ENCODE measurements at places on chromosomes 5 and 9. TPM values are rescaled to one million over a fixed set of nuclear protein-coding genes. Genes with fewer than 3 reads are reported as not detected.
A peak's percentile ranks its signal among the peaks of the same experiment; 100 is the strongest.

GRCh38 chr5:108386345-108387061, 4.6 kb upstream of the FBXL17 start:
- no peak for DNase-seq
- no peak overlapping the region for H3K27ac ChIP-seq
- H3K27me3 ChIP-seq: no peaks in the 10 kb centered on the region
- peaks cover 9% of the 10 kb centered on the region for H3K4me1 ChIP-seq

GRCh38 chr9:112535811-112536210, 49.2 kb downstream of the KIAA1958 start:
- no peak for DNase-seq
- no peaks in the 10 kb centered on the region for H3K4me1 ChIP-seq
- no peaks in the 10 kb centered on the region for H3K36me3 ChIP-seq
- H3K27ac ChIP-seq: no peak overlapping the region
- H3K27me3 ChIP-seq: no peaks in the 10 kb centered on the region

- no peaks in the 10 kb centered on the region for H3K4me1 ChIP-seq
- no peak for DNase-seq
- no peaks in the 10 kb centered on the region for H3K27me3 ChIP-seq
- no peak overlapping the region for H3K4me3 ChIP-seq
- no peak overlapping the region for H3K27ac ChIP-seq
Observed at GRCh38 chr9:37617832-37618231, 25.4 kb upstream of the TOMM5 start.

DNA sequence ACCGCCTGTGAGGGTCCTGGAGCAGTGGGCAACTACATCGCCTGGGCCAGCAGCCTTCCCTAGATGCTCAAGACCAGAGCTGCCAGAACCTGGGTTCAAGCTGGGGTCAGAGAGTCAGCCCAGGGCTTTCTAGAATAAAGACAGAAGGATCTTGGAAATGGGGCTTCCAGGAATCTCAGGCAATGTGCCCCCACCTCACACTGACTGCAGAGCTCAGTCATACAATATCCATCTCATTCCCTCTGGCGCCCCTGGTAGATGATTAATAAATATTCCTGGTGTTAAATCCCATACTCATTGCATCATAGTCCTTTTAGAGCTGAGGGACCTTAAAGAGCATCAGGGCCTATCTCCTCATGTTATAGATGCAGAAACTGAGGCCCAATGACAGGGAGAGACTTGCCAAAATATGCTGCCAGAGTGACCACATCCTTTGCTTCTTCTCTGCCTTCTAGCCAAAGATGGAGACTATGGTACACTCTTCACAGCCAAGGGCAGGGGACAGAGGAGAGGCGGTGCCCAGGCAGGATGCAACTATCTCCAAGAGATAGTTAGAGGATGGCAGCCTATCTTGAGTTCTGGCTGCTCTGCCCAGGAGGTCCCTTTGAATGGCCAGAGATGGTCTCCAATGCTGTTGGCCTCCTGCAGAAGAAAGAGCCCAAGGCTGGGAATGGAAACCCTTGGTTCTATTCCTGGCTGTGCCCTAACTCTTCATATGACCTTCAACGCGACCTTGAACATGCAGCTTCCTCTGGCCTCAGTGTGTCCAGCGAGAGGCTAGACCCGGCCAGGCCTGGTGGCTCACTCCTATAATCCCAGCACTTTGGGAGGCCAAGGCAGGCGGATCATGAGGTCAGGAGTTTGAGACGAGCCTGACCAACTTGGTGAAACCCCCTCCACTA, 36.2 kb upstream of the IL17B start:
- DNase-seq: no peak
- no peak overlapping the region for H3K4me3 ChIP-seq
- no peaks in the 10 kb centered on the region for H3K4me1 ChIP-seq
- H3K27ac ChIP-seq: no peak overlapping the region
- H3K36me3 ChIP-seq: no peaks in the 10 kb centered on the region

ACOT12 gene
- polyA plus RNA-seq: not detected

DNA sequence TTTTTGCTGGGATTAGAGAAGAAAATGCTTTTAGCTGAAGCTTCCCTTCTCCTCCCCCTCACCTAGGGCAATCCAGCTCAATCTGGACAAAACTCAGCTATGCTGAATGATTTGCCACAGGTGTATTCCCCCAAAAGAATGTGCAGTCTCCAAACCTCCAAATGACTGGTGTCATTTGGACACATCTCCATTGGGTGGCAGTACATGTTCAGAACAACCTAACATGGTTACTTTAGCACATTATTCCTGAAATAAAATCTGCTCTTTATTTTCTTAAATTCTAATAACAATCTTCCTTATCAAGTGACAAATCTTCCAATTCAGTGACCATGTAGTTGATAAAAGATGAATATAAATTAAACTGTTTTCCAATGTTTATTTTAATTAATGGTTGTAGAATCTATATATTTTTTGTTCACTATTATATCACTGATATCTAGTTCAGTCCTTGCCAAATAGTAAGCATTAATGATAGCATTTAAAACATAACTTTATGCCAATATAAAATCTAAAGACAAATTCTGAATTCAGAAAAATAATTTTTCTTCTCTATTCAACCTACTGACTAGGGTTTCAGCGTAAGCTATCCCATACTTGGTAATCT, 61.3 kb upstream of the MOCS2 start:
- no peak for DNase-seq
- H3K27me3 ChIP-seq: no peaks in the 10 kb centered on the region
- peaks cover 21% of the 10 kb centered on the region for H3K4me1 ChIP-seq
- peak overlapping the region; percentile 11 for H3K27ac ChIP-seq

GRCh38 chr5:133878236-133878555, 90.2 kb downstream of the C5orf15 start:
- H3K27ac ChIP-seq: no peak overlapping the region
- peaks cover 6% of the 10 kb centered on the region for H3K27me3 ChIP-seq
- H3K4me1 ChIP-seq: no peaks in the 10 kb centered on the region
- DNase-seq: no peak
- no peaks in the 10 kb centered on the region for H3K36me3 ChIP-seq

DNA sequence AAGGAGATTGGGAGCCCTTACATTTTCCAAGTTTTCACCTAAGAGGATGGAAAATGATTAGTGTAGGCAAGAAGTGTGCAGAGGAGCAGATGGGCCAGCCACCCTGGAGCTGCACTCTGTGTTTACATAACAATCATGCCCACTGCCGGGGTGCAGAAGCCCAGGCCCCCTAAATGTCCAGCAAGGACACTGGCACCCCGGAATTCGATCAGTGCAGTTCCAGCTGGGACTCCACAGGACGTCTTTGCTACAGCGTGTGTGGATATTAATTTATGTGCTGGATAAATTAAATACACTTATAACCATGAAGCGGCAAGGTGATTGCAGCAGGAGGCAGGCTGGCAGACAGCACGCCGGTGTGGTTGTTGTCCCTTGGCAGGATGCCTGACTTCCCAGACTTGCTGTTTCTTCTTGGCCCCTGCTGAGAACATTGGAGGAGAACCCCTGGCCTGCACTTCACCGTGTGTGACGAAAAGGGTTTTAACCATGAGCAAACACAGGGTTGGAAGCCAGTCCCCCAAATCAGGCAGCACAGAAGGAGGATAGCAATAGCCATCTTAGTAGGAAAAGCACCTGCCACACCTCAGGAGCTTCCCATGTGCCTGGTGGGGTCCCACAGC, 73.7 kb downstream of the GADD45G start:
- DNase-seq: no peak
- H3K27ac ChIP-seq: no peak overlapping the region
- peaks cover 22% of the 10 kb centered on the region for H3K27me3 ChIP-seq
- no peak overlapping the region for H3K4me3 ChIP-seq

- DNase-seq: no peak
- H3K4me1 ChIP-seq: peaks cover 10% of the 10 kb centered on the region
- H3K36me3 ChIP-seq: no peaks in the 10 kb centered on the region
- no peak overlapping the region for H3K4me3 ChIP-seq
- H3K27ac ChIP-seq: no peak overlapping the region
Observed at GRCh38 chr9:36956908-36957307, 77.2 kb downstream of the PAX5 start.

DNA sequence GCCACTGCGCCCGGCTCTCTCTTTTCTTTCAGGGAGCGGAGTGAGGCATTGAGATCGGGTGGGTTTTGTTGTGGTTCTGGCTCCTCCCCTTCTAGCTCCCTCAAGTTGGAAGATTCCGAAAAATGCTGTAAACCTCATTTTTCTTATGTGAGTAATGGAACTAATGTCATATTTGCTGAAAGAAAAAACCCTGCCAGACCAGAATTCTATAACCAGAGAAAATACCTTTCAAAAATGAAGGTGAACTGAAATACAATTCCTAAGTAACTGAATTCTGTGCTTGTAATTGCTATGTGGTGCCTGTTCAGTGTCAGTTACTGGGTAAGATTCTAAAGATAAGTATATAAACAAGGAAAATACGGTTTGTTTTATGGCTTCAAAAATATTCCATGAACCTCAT, 30.9 kb upstream of the CDK20 start:
- no peaks in the 10 kb centered on the region for H3K27me3 ChIP-seq
- H3K4me3 ChIP-seq: no peak overlapping the region
- DNase-seq: no peak
- H3K36me3 ChIP-seq: no peaks in the 10 kb centered on the region
- no peaks in the 10 kb centered on the region for H3K4me1 ChIP-seq

DNA sequence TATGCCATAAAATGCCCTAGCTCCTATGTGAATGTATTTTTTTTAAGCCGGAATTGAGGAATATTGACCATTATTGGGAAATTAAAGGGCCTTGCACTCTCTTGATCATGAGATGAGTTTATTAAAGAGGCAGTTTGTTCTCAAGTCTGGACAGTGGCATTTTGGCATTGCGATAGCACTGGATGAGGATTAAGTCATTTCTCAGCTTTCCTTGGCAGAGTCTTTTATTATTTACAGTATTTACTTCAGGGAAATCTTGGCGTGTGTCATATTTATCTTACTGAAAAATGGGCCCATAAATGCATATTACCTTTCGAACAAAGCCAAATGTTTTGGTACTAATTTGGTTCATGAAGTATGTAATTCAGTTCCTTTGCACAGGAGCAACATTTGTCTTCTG, 194.4 kb downstream of the EBF1 start:
- no peak overlapping the region for H3K27ac ChIP-seq
- no peaks in the 10 kb centered on the region for H3K4me1 ChIP-seq
- no peaks in the 10 kb centered on the region for H3K36me3 ChIP-seq
- no peak for DNase-seq
- no peaks in the 10 kb centered on the region for H3K27me3 ChIP-seq

DNA sequence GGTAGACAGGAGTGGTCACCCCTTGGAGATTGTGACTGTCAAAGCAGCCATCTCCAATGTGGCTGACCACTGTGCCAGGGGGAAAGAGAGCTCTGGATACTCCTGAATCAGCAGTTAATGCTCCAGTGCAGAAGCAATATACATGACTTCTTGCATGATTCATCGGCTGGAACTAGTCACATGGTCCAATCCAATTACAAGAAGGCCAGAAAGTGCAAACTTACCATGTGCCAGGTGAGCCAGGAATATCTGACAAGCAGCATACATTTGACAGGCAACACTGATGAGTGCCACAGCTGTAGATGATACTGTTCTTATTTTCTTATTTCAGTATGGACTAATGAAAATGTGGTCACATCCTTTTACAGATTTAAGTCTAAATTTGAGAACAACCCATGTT, 440.0 kb upstream of the MPDZ start:
- no peak for DNase-seq
- no peak overlapping the region for H3K27ac ChIP-seq
- H3K36me3 ChIP-seq: no peaks in the 10 kb centered on the region
- H3K4me1 ChIP-seq: peaks cover 20% of the 10 kb centered on the region
- no peak overlapping the region for H3K4me3 ChIP-seq
- H3K27me3 ChIP-seq: no peaks in the 10 kb centered on the region

DNA sequence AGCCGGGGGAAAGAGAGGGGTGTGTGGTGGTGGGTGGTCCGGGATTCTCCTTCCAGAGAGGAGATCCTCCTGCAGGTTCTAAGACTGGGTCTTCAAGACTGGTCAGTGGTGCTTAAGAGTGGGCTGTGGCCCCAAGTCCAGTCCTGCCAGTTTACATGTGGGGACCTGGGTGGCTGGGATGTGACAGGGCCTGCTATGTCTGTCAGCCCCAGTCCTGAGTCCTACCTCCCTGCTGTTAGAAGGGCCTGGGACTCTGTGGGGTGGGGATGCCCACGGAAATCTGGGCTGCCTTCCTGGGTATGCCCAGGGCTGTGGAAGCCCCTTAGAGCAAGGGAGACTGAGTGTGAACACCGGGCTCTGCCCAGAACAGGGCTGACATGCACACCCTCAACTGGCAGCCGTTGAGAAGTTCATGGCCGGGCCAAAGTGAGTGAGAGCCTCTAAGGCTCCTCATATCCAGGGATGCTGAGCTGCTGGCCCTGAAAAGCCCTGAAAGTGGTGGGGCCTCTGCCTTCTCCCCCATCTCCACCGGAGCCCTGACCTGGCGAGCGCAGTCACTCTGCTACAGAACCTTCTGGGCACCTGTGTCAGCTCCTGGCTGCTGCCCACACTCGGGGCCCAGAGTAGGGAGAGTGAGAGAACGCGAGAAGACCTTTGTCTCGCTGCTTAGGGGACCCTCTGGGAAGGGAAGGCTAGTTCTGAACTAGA, 1.7 kb downstream of the PHF2 start:
- H3K27me3 ChIP-seq: no peaks in the 10 kb centered on the region
- DNase-seq: no peak
- H3K4me1 ChIP-seq: peaks cover 17% of the 10 kb centered on the region
- H3K27ac ChIP-seq: no peak overlapping the region

- no peak for DNase-seq
- no peaks in the 10 kb centered on the region for H3K27me3 ChIP-seq
- no peak overlapping the region for H3K4me3 ChIP-seq
- no peaks in the 10 kb centered on the region for H3K4me1 ChIP-seq
- no peaks in the 10 kb centered on the region for H3K36me3 ChIP-seq
- H3K27ac ChIP-seq: no peak overlapping the region
Observed at GRCh38 chr5:26024774-26025173, 1013.6 kb downstream of the CDH9 start.

SET gene
- polyA plus RNA-seq: 198 TPM

- peaks cover 28% of the 10 kb centered on the region for H3K4me1 ChIP-seq
- peak; percentile 78 for DNase-seq
- H3K27me3 ChIP-seq: no peaks in the 10 kb centered on the region
- H3K27ac ChIP-seq: peak overlapping the region; percentile 42
- no peak overlapping the region for H3K4me3 ChIP-seq
Observed at GRCh38 chr9:129570450-129571297, 50.2 kb downstream of the C9orf50 start.

MARCOL gene
- polyA plus RNA-seq: not detected

GRCh38 chr9:91857291-91858212, 92.5 kb downstream of the ROR2 start:
- DNase-seq: no peak
- no peak overlapping the region for H3K4me3 ChIP-seq
- H3K27ac ChIP-seq: no peak overlapping the region
- H3K27me3 ChIP-seq: no peaks in the 10 kb centered on the region
- no peaks in the 10 kb centered on the region for H3K4me1 ChIP-seq
- no peaks in the 10 kb centered on the region for H3K36me3 ChIP-seq

GRCh38 chr5:154626876-154627557, 128.2 kb upstream of the LARP1 start:
- H3K27me3 ChIP-seq: no peaks in the 10 kb centered on the region
- no peaks in the 10 kb centered on the region for H3K4me1 ChIP-seq
- H3K36me3 ChIP-seq: no peaks in the 10 kb centered on the region
- no peak overlapping the region for H3K27ac ChIP-seq
- DNase-seq: no peak
- no peak overlapping the region for H3K4me3 ChIP-seq

- DNase-seq: no peak
- H3K4me1 ChIP-seq: peaks cover 20% of the 10 kb centered on the region
- no peaks in the 10 kb centered on the region for H3K36me3 ChIP-seq
Observed at GRCh38 chr9:110025551-110026170, 182.3 kb downstream of the C9orf152 start.

- DNase-seq: no peak
- H3K36me3 ChIP-seq: peaks cover 9% of the 10 kb centered on the region
- no peak overlapping the region for H3K27ac ChIP-seq
Observed at GRCh38 chr5:150438873-150439546, 10.5 kb downstream of the RPS14 start.

ARHGEF37 gene
- polyA plus RNA-seq: 8.7 TPM

All from keratinocyte (primary cell).